T-helper 17 cell (primary cell): ENCODE measurements at places on chromosomes 6 and 20.

DNA sequence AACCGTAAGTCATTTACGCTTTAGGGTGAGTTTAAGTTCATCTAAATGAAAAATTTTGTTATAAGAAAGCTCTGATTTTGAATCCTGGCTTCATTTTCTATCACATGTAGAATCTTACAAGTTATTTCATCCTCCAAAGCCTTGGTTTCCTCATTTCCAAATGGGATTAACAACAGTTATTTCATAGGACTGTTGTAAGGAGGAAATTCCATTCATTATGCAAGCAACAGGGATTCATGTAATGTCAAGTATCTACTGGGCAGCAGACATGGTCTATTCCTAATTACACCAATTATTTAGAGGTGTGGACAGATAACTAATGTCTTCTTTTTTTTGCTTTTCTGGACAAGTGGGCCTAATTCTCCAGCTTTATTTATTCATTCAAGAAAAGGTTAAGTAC lies 154.0 kb downstream of the PDSS2 start:
- DNase-seq = no peak

- DNase-seq = peak; percentile 54
These were observed 2.9 kb upstream of the RAB22A start for GRCh38 chr20:58306421-58307261.

DNA sequence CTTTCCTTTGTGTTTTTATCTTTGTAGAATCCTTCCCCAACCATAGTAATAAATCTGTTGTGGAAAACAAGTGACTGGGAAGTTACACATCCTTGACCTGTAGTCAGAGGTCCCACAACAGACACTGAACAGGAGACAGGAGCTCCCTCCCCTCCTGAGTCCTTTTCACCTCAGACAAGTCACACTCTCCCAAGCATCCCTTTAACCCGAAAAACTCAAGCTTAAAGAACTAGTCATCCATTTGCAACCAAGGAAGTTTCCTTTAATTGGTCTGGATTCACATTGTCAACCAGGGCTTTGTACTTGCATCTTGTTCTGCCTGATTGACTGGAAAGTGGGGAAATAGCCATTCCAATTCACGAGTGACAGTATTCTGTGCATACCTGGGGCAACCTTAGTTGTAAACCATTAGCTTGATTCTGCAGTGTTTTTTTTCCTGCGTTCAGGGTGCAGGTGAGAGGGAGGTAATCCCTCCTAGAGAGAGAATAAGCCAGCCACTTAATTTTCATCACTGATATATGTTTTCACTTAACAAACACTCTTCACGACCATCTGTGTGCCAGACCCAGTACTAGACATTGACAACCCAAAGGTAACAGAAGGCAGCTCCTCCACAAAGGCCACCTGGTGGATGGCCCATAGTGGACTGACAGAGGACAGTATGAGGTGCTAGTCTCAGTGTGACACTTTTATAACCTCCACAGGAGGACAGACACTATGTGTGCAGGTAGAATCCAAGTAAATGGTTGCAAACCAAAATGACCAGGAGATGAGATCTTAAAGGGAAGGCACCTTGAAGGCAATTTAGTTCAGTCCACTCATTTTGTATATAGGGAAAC lies 112.4 kb downstream of the SLX4IP start:
- DNase-seq = no peak

DNA sequence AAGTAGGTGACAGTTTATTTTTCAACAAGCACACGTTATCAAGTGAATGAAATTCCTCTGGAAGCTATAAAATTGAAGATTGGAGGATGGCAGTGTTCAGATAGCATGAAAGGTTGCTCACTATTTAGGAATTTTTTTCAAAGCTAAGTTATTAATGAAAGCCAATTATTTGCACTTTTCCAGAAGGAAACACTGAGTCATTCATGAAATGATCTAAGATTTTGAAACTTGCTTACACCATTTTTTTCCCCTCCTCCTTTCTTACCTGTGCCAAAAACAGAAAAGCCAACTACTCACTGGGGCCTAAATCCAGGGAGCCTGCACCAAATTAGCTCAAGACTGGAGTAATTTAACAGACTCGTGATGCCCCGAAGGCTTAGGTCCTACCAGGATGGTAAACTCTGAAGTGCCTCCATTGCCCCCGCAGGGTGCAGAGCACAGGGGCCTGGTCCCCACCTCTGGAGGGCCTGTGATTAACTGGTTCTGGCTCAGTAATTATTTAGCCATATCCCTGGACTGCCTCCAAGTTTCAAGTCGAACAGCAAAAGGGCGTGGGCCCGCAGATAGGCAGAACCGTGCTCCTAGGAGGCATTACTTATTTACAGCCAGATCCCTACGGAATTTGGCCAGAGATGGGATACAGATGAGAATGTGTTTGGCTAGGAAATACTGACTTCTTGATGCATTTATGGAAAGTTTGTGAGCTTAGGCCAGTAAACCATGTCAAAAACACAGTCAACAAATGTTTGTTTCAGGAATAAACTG lies 28.0 kb upstream of the ZNF217 start:
- DNase-seq = no peak

GRCh38 chr6:117264692-117265409 lies 507 bp upstream of the VGLL2 start:
- DNase-seq = no peak

DNA sequence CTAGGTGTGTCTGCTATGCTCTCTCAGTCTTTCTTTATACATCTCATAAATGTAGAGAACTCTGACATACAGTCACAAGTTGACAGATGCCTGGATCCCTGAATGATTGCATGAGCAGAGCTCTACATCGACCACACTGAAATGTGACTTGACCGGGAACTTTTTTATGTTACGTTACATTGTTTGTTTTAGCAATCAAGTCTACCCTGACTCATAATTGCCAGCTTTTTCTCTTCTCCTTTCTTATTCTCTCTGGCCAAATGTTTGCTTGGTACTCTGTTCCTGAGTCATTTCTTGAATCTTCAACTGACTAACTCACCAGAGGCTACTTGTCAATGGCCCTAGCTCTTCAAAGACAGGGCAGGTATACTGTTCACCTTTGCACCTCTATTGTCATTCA lies 213.6 kb upstream of the DTNBP1 start:
- no peak for DNase-seq

- no peak for DNase-seq
These were observed at the start of gene CNKSR3 for GRCh38 chr6:154510144-154510905. TSS of gene CNKSR3 (minus strand) at chr6:154510685. CDS start at chr6:154510114, 571 bp downstream.
